Natural killer cell treated with Interleukin-12 subunit alpha and Interleukin-12 subunit beta and Interleukin-15 and Interleukin-18, amount 100 ng/mL, for 72 hours (primary cell): ENCODE measurements at places on chromosomes 11 and 22. TPM values are rescaled to one million over a fixed set of nuclear protein-coding genes. Genes with fewer than 3 reads are reported as not detected.

The MN1 gene
- 2.5 TPM for total RNA-seq

The POTEH gene
- total RNA-seq, result not detected

The APOBEC3G gene
- total RNA-seq, result 105 TPM

The ZNF215 gene
- total RNA-seq, result 1.5 TPM

The MYRF gene
- 5.5 TPM for total RNA-seq

The RFPL2 gene
- total RNA-seq, result not detected

The RIMBP3C gene
- 1.4 TPM for total RNA-seq

The GAL3ST1 gene
- not detected for total RNA-seq

The GPR83 gene
- total RNA-seq, result not detected

The ARHGAP42 gene
- 5.1 TPM for total RNA-seq

The MS4A3 gene
- total RNA-seq, result 0.50 TPM

The ADORA2A gene
- total RNA-seq, result 29.0 TPM

The BID gene
- 59.3 TPM for total RNA-seq

The GAS2L1 gene
- total RNA-seq, result not detected

The OR2D2 gene
- not detected for total RNA-seq

The C1QTNF4 gene
- total RNA-seq, result not detected

The NLRP6 gene
- 1.2 TPM for total RNA-seq

The DEFB131B gene
- not detected for total RNA-seq

The UBE2L3 gene
- 86.3 TPM for total RNA-seq

The OR10D3 gene
- total RNA-seq, result not detected

The HTR3A gene
- total RNA-seq, result not detected

The LRRC56 gene
- 1.8 TPM for total RNA-seq

The RAB39A gene
- 0.19 TPM for total RNA-seq

The VSIG2 gene
- not detected for total RNA-seq

The MYOD1 gene
- total RNA-seq, result not detected

The C11orf87 gene
- not detected for total RNA-seq

The OR4A16 gene
- total RNA-seq, result not detected

The PRR33 gene
- not detected for total RNA-seq

The ACCSL gene
- not detected for total RNA-seq

The DCDC1 gene
- total RNA-seq, result 0.14 TPM

The FIBIN gene
- total RNA-seq, result not detected

The PACSIN2 gene
- 64.0 TPM for total RNA-seq

The CCDC116 gene
- total RNA-seq, result 2.0 TPM

The HORMAD2 gene
- not detected for total RNA-seq

The FGF19 gene
- total RNA-seq, result not detected

The MPEG1 gene
- not detected for total RNA-seq

The C22orf31 gene
- total RNA-seq, result not detected

The OR6A2 gene
- not detected for total RNA-seq

The POU2F3 gene
- total RNA-seq, result not detected

The TSGA10IP gene
- total RNA-seq, result not detected

The DDX17 gene
- total RNA-seq, result 368 TPM

The WBP2NL gene
- 1.5 TPM for total RNA-seq

The DDT gene
- 127 TPM for total RNA-seq

The RCOR2 gene
- total RNA-seq, result not detected

The CTSW gene
- total RNA-seq, result 124 TPM

The NXPE2 gene
- not detected for total RNA-seq

The CNTN5 gene
- total RNA-seq, result not detected

The ZNF143 gene
- total RNA-seq, result 32.1 TPM

The SLC6A5 gene
- not detected for total RNA-seq

The GTSE1 gene
- 90.2 TPM for total RNA-seq

The PARVG gene
- 85.8 TPM for total RNA-seq

The MRGPRE gene
- total RNA-seq, result not detected

The HBE1 gene
- total RNA-seq, result not detected

The UCP3 gene
- 7.2 TPM for total RNA-seq

The COA4 gene
- 77.2 TPM for total RNA-seq

The HRAS gene
- 83.5 TPM for total RNA-seq

The TIRAP gene
- total RNA-seq, result 19.9 TPM

The CATSPER1 gene
- total RNA-seq, result 1.5 TPM
